ENCODE measurements at places on chromosomes 4 and X.
A peak's percentile ranks its signal among the peaks of the same experiment; 100 is the strongest.

DNA sequence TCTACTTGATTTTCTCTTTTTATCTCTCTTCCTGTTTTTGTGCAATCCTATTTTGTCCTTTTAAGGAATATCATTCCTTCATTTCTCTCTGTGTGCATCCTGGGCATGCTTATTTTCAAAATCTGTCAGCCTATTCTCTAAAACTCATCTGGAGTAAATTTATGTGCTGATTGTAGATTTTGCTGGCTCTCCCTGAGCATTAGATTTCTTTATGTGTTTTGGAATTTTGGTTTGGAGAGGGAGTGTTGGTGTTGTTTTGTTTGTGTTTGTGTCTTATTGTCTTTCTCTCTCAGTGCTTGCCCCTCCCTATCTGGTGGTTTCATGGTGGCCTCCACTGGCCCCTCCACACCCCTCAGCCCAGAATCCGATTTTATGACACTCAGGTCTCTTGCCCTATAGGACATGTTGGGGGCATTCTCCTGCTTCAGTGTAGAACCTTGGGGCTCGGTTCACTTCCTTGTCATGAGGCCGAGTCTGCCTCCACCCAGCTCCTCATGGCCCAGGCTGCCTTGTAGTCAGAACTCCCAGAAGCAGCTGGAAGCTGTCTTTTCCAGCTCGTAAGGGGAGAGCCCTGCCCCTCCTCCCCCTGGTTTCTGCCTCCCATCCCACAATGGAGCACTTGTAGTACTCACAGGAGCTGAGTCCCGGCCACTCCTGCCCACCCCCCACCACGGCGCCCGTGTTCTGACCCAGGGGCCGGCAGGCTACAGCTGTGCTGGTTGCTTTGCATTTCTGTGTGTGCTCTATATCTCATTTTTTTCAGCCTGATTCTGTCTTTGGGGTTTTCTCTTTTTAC is 24.5 kb upstream of the PJA1 start:
- peak; percentile 24 for DNase-seq

DNA sequence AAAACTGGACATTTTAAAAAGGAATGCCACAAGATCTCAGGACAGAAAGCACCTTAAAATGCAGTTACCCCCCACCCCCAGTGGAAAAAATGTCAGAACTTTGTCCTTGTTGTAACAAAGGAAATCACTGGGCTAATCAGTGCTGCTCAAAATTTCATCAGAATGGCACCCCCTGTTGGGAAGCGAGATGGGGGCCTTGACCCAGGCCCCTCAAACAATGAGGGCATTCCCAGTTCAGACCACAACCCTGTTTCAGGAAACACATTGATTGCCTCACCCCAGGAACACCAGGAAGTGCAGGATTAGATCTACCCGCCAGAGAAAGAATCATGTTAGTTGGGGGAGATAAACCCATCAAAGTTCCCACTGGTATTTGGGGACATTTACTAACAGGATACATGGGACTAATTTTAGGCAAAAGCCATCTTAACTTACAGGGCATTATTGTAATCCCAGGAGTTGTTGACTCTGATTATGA is 16.4 kb downstream of the SPIN2B start:
- DNase-seq: no peak

DNA sequence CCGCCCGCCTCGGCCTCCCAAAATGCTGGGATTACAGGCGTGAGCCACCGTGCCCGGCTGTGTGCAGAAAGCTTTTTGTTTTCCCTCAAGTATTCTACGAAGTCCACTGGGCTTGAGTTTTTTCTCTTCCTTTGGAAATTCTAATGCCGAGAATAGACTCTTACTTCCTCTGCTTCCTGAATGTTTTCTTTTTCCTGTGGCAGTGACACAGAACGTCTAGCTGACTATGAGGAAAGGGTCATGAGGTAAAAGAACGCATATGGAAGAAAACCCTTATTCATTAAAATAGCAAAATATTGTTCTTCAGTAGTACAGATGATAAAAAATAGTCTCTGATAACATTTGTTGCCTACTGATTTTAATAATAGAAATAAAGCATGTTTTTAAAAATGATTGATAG is 4.9 kb upstream of the SLC25A4 start:
- no peak for DNase-seq

GRCh38 chrX:41153448-41153847 is 68.2 kb downstream of the USP9X start:
- no peak for DNase-seq

DNA sequence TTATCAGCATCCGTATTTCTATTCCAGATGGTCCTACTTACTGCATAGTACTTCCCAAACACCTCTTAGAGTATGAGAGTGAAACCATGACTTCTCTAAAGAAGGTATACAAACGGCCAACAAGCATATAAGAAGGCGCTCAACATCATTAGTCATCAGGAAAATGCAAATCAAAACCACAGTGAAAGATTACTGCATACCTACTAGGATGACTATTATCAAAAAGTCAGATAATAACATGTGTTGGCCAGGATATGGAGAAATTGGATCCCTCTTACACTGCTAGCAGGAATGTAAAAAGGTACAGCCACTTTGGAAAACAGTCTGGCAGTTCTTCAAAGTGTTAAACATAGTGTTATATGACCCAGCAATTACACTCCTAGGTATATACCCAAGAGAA is 215.3 kb upstream of the CXorf66 start:
- DNase-seq: no peak

DNA sequence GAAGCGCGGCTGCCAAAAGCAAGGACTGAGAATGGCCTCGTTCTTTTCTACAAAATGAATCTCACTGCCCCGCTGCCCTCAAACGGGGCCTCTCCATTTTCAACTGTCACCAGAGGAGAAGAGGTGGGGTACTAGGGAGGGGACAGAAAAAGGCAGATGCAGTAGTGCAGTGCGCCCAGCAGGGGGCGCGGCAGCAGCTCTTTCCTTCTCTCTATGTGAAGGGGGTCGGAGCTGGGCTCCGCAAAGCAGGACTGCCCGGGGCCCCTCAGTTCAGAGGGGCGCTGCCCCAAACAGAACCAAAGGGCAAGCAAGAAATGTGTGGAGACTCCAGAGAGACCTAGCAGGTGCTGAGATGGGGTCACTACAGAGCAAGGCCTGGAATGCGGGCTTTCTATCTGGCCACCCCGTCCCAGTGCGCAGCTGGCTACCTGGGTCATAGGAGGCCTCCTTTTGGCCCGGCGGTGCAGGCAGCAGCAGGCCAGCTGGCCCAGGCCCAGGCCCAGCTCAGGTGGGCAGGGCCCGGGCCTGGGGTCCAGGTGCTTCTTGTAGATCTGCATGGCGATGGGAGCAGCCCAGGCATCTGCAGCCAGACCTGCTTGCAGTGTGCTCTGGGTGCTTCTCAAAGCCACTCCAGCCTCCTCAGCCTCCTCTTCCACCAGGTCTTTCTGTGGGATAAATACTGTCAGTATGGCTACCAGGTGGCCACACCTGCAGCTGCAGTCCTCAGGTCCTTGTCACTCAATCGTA is 5.9 kb downstream of the IRAK1 start:
- DNase-seq: no peak

- DNase-seq: no peak
Measured at GRCh38 chrX:13383907-13384306, 64.1 kb upstream of the ATXN3L start.

GRCh38 chr4:35201403-35201802 is 1042.9 kb downstream of the ARAP2 start:
- DNase-seq: no peak

- DNase-seq: no peak
Measured at GRCh38 chrX:111265486-111265885, 4.8 kb downstream of the CAPN6 start.

DNA sequence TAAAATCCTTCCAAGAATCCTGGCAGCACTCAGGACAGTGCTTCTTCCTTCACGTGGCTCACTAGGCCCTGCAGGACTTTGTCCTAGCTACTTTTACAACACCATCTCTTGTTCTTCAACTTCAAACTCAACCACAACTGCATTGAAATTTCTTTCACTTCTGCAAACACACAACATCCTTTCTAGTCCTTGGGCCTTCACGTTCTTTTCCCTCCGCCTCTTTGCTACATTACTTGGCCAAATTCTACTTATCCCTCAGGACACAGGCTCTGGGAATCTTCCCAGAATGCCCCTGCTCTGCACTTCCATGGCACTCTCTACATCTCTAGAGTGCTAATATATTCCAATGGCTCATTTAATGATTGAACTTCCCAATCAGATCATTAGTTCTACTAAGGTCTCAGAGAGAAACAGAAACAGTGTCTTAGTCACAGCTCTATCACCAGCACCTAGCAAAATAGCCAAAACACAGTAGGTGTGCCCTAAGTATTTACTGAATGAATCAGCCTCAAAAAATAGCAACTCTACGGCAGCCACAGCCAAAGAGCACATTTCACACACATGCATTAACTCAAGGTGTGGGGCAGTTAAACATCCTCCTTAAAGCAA is 73.3 kb downstream of the MANBA start:
- no peak for DNase-seq

- DNase-seq: no peak
Measured at GRCh38 chr4:123536225-123536624, 139.6 kb downstream of the SPRY1 start.

DNA sequence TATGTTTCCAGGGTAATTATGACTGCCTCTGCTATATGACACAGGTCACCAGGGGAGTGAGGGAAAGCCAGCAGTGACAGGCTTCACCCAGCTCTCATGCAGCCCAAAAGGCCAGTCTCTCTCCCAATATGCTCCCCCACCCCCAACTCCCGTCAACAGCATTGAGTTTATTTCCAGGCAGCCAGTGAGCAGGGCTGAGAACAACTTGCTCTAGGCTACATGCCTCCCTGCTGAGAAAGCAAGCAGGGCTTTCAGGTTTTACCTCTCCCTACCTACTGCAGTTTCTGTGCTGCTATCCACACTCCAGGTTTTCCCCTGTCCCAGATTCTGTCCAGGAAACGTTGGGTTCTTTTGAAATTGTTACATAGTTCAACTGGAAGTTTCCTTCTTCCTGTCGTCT is 291.4 kb downstream of the PABPC4L start:
- no peak for DNase-seq

DNA sequence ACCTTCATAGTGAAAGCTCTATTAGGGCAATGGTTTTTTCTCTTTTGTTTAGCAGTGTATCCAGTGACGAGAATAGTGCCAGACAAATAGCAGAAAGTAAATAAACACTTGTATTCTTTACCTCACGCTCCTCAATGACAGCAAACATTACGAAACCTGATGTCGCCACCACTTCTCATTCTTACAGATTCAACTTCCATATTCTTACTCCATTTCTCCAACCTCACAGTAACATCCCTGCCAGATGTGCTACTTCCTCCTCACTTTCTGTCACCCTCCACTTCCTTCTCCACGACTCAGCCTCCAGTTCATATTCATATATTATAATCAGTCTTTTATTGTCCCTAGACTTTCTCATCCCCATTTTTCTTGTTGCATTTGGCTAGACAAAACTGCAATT is 1956.2 kb upstream of the AGA start:
- no peak for DNase-seq

GRCh38 chr4:11805842-11806241 is 377.1 kb upstream of the HS3ST1 start:
- no peak for DNase-seq

- DNase-seq: no peak
Measured at GRCh38 chrX:21975812-21976211, 35.3 kb downstream of the SMS start.

DNA sequence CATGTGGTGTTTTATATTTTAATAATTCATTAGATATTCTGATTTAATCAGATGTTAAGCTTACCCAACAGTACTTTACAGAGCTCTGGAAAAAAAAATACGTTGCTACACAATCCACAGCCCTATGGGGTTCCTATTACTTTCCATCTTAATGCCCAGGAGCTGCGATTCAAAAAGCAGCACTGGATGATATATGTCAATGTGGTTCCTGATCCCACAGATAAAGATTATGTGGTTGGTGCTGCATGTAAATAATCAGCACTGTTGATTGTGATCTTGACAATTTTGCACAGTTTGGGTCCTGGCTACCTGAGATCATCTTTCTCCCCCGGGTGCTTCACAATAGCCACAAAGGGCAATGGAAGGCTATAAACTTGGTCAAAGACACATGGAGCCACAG is 72.7 kb upstream of the DCLK2 start:
- no peak for DNase-seq

DNA sequence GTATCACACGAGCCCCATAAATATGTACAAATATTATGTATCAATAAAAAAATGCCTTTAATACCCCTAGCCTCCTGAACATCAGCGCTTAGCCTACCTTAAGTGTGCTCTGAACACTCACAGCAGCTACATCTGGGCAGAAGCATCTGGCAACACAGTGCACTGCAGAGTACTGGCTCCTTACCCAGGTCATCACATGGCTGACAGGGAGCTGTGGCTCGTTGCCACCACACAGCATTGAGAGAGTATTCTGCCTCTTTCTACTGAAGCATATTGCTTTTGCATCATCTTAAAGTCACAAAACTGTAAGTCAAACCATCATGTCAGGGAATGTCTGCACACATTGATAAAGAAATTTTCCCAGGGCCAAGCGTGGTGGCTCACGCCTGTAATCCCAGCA is 55.2 kb downstream of the TRIML1 start:
- no peak for DNase-seq

GRCh38 chr4:126710935-126711334 is 921.8 kb upstream of the INTU start:
- DNase-seq: no peak

GRCh38 chr4:74328501-74328900 is 20.2 kb downstream of the EPGN start:
- no peak for DNase-seq

Measured in C1 segment of cervical spinal cord (tissue), 14 donors.